ENCODE measurements at places on chromosomes 7 and 10. TPM values are rescaled to one million over a fixed set of nuclear protein-coding genes. Genes with fewer than 3 reads are reported as not detected.

The SOSTDC1 gene
- total RNA-seq: 0.26 TPM

The DDC gene
- 4.4 TPM for total RNA-seq

The OR2A5 gene
- total RNA-seq: not detected

GRCh38 chr10:112792487-112793201, 157.4 kb upstream of the TCF7L2 start:
- DNase-seq: no peak

- no peak for DNase-seq
Observed at GRCh38 chr7:134936893-134937510, 49.3 kb upstream of the AGBL3 start.

DNA sequence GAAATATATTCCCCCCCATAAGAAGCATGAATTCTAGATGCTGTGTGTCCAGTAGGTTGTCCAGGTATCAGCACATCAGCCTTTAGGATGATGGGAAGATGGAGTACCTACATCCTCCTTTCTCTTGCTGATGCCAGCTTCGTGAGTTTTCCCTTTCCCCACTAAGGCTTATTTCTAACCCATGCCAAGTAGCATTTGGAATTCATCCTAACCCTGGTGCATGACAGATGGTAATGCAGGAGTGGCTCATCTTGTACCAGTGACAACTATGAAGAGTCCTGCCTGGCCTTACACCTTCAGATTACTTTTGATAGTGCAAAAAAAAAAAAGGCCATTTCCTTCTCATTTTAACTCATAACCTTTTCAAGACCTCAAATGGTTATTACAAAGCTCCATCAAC, 58.7 kb downstream of the ARHGAP21 start:
- no peak for DNase-seq

DNA sequence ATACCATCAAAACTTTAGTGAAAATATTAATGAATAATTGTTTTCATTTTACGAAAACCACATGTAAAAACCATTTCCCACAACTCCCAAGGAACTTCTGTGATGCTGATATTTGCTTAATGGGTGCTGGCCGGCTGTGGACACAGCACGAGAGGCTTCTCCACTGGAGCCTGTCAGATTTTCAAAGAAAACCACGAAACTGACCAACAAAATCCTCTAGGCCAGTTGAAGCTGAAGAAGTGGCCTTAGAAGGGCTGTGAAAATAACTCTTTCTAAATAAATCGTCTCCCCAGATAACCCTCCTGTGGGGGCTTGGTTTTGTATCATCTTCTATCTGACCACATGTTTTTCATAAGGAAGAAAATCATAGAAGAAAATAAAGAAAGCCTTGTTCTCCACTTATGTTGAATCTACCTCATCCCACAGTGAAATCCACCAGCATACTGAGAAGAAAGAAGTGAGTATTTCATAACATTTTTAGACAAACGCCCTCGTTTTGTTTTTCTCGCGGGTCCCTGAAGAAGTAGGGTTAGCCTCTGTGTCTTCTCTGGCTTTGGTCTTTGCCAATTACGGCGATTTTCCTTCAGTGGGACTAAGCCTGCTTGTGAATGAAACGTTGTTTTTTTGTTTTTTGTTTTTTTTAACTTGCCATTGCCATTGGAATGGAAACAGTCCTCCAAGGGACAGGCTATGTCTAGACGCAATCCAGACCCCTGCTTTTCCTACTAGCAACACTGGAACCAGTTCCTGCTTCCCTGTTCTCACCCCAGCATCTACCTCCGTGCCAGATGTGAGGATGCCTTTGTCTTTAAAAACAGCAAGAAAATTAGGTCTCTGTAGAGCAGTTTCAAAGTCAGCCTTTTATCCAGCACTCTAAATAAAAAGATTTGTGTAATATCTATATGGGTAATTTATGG, 123.9 kb downstream of the ADAM12 start:
- DNase-seq: no peak

DNA sequence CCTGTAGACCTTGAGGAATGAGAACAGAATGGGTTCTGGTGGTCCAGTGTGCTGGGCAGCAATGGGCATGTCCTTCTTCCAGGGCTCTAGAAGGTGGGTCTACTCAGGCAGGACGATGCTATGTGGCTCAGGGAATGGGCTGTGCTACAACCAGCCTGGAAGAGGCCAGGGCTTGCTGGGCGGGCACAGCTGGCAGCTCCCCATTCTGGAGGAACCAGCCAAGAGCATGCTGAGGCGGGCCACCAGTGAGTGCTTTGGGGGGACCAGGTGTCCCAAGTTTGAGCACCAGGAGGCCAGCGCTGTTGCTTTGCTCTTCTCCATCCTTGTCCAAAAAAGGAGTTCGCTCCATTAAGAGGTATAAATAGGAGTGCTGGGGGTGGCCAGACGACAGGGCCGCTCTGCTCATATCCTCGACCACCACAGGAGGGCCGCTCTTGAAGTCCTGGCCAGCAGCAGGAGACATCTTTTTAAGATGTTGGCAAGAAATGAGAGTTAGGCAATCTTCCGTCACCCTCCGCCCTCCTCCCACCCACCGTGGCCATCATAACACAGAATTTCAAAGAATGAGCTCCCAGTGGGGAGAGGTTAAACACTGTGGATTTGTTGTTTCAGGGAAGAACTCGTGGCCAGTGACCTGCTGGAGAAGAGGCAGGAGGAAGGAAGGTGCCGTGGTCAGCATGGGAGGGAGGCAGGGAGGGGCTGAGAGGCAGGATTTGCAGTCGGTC, 141.3 kb downstream of the GRK5 start:
- no peak for DNase-seq

- no peak for DNase-seq
Observed at GRCh38 chr7:101518336-101518735, 110.8 kb downstream of the MYL10 start.

- DNase-seq: no peak
Observed at GRCh38 chr10:113899952-113900598, 45.6 kb downstream of the NHLRC2 start.

- no peak for DNase-seq
Observed at GRCh38 chr7:4939971-4940728, 18.8 kb downstream of the MMD2 start.

GRCh38 chr7:105662998-105663397, 81.7 kb upstream of the EFCAB10 start:
- no peak for DNase-seq

DNA sequence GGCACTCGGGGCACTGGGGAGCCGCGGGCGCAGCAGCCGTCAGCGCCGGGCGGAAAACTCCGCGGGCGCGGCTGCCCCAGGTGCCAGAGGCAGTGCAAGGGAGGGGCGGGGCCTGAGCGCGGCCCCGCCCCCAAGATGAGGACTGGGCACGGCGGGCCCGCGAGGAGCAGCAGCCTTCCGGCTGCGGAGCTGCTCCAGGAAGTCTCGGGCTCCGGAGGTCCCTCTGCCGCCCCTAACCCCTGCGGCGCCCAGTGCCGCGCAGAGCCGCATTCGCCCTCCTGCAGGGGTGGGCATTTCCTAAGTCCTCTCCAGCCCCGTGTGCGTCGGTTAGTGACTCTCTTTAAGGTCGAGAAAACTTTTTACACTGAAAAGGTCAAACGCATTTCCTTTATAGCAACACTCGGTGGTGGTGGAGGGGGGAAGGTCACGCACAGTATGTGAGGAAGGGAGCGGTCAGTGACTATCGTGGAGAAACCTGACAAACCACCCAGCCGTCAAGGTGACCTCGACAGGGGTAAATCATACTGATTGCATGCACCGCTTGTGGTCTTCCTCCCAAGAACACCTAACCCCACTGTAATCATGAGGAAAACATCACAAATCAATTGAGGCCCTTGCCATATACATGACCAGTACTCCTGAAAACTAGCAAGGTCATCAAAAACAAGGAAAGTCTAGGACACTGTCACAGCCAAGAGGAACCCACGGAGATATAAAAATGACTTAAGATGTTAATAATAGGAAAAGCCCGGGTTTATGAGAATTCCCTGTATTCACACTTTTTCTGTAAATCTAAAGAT, at the start of gene ANXA11:
TSS of gene ANXA11 (minus strand) at position 61 of the 800 bp plus-strand sequence. CDS start 32,676 bp downstream, outside the sequence.
- peak; percentile 84 for DNase-seq

GRCh38 chr7:47610506-47611044, 28.7 kb upstream of the TNS3 start:
- DNase-seq: peak; percentile 32

GRCh38 chr7:30852308-30852684, 59.4 kb upstream of the AQP1 start:
- no peak for DNase-seq

DNA sequence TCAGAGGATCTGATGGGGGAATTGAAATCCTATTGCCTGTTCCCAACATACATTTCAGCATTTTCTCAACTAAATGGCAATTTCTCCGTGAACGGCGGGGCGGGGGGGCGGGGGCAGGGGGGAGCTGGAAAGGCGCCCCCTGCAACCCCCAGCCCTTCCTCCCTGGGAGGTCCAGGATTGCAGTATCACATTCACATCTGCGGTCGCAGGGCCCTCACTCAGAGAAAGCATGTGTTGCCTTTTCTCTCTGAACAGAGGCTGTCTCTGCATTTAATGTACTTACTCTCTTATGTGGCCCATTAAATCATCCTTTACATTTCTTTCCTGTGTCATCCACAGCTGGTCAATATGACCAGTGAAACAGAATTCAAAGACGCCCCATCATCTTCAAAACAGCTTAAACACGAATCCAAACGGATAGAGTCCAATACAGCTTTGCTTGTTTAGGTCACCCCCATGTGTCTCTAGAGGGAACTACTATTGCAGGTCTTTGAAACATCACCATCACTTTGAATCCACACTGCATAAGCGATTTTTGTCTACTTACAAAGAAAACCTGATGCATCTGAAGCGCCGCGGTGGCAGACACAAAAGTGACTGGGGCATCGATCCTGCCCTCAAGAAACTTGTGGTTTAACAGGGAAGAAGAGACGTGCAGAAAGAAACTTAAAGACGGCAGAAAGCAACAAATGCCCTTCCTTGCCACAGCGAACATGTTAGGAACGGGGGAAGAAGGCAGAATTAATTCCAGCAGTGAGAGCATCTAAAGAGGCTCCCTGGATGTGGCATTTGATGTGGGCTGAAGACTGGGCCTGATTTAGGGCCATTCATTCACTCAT, 17.0 kb upstream of the ECHDC3 start:
- DNase-seq: peak; percentile 41

- DNase-seq: no peak
Observed at GRCh38 chr7:127258111-127258510, 5.4 kb upstream of the GRM8 start.

DNA sequence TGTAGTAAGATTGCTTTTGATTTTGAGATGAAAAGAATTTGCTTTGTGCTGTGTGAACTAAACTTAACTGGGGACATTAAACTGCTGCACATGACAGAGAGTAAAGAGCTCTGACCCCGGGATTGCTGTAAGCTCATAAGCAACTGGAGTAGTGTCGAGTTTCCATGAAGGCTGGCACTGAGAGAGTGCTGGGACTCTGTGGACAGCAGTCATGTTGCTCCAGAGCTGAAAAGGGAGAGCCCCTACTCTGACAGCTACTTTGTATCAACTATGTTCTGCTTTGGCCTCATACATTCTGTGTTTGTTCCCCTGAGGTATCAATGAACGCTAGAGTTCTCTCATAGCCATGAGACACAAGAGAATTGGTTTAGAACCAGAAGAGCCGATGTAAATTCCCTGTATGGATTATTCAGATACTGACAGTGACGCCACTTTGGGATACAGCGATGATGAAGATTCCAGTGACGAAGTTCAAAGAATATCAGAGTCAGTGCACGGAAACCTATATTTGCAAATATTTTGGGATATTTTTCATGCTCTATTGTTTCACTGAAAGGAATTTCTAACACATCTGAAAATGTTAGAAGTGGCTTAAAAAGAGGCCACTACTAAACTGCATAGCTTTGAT, 185.9 kb upstream of the DKK1 start:
- DNase-seq: no peak

DNA sequence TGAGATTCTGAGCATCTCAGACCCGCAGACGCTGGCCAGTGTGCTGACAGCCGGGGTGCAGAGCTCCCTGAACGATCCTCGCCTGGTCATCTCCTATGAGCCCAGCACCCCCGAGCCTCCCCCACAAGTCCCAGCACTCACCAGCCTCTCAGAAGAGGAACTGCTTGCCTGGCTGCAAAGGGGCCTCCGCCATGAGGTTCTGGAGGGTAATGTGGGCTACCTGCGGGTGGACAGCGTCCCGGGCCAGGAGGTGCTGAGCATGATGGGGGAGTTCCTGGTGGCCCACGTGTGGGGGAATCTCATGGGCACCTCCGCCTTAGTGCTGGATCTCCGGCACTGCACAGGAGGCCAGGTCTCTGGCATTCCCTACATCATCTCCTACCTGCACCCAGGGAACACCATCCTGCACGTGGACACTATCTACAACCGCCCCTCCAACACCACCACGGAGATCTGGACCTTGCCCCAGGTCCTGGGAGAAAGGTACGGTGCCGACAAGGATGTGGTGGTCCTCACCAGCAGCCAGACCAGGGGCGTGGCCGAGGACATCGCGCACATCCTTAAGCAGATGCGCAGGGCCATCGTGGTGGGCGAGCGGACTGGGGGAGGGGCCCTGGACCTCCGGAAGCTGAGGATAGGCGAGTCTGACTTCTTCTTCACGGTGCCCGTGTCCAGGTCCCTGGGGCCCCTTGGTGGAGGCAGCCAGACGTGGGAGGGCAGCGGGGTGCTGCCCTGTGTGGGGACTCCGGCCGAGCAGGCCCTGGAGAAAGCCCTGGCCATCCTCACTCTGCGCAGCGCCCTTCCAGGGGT, 703 bp downstream of the RBP3 start:
- DNase-seq: no peak

DNA sequence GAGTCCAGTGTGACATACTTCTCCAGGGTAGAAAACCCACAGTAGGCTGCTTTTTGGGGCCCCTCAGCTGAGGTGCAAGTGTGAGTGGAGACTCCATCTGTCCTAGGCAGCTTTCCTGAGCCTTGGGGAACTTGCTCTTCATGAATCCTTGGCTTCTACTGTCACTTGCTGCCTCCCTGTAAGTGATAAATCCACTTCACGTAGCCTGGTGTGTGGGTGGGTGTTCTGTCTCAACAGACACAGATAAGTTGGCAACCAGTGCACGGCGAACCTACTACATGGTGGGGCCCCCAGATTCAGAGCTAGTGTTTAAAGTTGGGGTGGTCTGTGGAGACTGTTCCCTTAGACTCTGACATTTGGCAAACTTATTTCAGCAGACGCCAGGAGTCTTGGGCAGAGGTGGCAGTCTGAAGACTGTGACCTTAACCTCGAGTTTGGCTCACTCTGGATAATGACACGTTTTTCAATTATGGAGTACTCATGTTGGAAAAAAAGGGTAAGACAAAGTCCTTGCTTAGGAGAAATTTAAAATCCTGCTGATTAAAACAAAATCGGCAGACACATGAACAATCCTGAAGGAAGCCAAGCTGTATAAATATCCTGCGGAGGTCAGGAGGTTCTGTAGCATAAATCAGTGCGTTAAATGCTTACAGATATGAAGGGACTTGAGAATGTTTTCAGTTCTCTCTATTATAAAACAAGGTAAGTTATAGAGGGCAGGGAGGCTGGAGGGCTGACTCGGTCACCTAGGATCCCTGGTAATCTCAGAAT, 376.9 kb downstream of the PHTF2 start:
- no peak for DNase-seq

Measured in Caki2 (cell line).